ENCODE measurements at places on chromosomes 16 and 17.
A peak's percentile ranks its signal among the peaks of the same experiment; 100 is the strongest.

DNA sequence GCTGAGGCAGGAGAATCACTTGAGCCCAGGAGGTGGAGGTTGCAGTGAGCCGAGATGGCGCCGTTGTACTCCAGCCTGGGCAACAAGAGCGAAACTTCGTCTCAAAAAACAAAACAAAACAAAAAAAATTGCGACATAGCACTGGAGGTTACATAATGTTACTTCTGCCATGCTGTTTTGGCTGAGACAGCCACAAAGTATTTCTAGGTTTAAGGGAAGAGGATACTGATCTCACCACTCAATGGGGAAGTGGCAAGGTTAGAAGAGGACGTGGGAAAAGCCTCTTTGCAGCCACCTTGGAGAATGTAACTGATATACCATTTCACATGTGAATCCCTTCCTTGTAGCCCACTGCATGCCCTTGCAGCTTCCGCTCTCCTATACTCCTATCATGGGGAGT lies 131.2 kb upstream of the NLRP1 start:
- no peaks in the 10 kb centered on the region for H3K36me3 ChIP-seq
- peaks cover 28% of the 10 kb centered on the region for H3K27me3 ChIP-seq
- no peak for DNase-seq
- H3K27ac ChIP-seq, result no peak overlapping the region
- no peaks in the 10 kb centered on the region for H3K4me1 ChIP-seq
- H3K4me3 ChIP-seq, result no peak overlapping the region

DNA sequence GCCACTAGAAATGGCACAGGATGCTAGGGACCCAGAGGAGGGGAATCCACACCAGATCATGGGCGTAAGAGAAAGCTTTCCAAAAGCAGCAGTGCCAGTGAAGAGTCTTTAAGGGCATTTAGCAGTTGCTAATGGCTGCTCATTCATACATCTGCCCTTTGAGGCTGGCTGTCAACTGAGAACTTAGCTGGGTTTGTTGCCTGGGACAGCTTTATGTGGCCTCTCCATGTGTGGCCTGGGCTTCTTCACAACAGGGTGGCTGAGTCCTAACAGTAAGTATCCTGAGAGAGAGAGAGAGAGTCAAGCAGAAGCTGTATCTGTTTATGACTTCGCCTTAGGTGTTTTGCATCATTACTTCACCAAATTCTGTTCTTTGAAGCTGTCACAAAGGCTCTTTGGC lies 286.1 kb upstream of the KCNJ16 start:
- no peaks in the 10 kb centered on the region for H3K4me1 ChIP-seq
- no peaks in the 10 kb centered on the region for H3K27me3 ChIP-seq
- no peak overlapping the region for H3K27ac ChIP-seq

DNA sequence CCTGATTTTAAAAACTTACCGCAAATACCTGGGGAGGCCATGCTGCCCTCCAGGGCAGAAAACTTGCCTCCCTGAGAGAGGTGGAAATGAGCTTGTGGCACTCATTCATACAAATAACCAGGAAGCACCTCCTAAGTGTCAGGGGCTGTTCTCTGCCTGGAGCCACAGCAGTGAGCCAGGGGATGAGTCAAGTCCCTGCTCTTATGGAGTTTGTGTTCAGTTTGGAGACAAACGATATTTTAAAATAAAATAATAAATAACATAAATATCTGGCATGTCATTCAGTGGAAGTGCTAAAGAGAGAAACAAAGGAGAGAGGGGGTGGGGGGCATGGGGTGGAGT lies 313.8 kb downstream of the C16orf95 start:
- no peaks in the 10 kb centered on the region for H3K36me3 ChIP-seq
- H3K4me1 ChIP-seq, result no peaks in the 10 kb centered on the region
- no peak overlapping the region for H3K4me3 ChIP-seq
- no peak for DNase-seq

- H3K27ac ChIP-seq, result peak overlapping the region; percentile 47
- no peaks in the 10 kb centered on the region for H3K27me3 ChIP-seq
- no peak for DNase-seq
- H3K36me3 ChIP-seq, result peaks cover 47% of the 10 kb centered on the region
- peak overlapping the region; percentile 53 for H3K4me3 ChIP-seq
Measured at GRCh38 chr16:89482817-89483205, 7.5 kb downstream of the ANKRD11 start.

DNA sequence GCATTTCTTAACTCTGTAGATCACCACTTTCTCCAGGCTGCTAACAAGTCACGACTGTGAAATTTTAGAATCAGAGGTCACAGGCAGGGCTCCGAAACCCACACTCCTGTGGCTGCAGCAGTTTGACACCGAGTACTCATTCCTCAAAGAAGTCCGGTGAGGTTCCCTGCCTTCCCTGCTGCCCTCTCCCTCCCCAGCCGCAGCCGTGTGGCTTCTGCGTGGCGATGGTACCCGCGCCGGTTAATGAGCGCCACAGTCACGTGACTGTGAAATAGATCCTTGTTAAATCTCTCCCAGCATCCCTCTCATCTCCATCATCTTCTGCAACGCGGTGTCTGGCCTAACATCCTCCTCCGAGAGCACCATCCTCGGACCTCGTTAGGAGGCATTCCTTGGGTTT lies 65.2 kb upstream of the ENDOV start:
- H3K36me3 ChIP-seq, result peaks cover 69% of the 10 kb centered on the region
- DNase-seq, result no peak
- H3K4me3 ChIP-seq, result no peak overlapping the region
- H3K27me3 ChIP-seq, result no peaks in the 10 kb centered on the region
- H3K4me1 ChIP-seq, result peaks cover 16% of the 10 kb centered on the region

GRCh38 chr17:14044702-14045101 lies 24.6 kb upstream of the COX10 start:
- no peak overlapping the region for H3K27ac ChIP-seq
- H3K36me3 ChIP-seq, result peaks cover 13% of the 10 kb centered on the region
- peaks cover 11% of the 10 kb centered on the region for H3K4me1 ChIP-seq
- no peaks in the 10 kb centered on the region for H3K27me3 ChIP-seq
- H3K4me3 ChIP-seq, result no peak overlapping the region

DNA sequence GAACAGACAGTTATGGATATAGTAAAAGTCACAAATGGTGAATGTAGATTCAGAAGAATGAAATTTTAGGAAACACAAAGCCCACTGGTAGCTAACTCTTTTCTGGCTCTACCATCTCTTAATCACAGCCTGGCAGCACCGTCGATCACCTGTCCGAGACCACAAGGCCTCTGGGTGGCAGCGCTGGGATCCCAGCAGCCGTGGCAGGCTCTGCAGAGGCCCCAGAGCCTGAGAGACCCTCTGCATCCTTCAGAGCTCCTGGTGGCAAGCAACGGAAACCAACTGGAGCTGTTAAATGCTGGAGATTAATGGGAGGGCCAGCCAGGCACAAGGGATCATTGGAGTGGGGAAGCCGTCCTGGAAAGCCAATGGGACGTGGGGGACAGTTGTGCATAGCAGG lies 26.3 kb downstream of the LAT start:
- no peak overlapping the region for H3K4me3 ChIP-seq
- H3K27me3 ChIP-seq, result no peaks in the 10 kb centered on the region
- H3K36me3 ChIP-seq, result peaks cover 2% of the 10 kb centered on the region
- no peak for DNase-seq

DNA sequence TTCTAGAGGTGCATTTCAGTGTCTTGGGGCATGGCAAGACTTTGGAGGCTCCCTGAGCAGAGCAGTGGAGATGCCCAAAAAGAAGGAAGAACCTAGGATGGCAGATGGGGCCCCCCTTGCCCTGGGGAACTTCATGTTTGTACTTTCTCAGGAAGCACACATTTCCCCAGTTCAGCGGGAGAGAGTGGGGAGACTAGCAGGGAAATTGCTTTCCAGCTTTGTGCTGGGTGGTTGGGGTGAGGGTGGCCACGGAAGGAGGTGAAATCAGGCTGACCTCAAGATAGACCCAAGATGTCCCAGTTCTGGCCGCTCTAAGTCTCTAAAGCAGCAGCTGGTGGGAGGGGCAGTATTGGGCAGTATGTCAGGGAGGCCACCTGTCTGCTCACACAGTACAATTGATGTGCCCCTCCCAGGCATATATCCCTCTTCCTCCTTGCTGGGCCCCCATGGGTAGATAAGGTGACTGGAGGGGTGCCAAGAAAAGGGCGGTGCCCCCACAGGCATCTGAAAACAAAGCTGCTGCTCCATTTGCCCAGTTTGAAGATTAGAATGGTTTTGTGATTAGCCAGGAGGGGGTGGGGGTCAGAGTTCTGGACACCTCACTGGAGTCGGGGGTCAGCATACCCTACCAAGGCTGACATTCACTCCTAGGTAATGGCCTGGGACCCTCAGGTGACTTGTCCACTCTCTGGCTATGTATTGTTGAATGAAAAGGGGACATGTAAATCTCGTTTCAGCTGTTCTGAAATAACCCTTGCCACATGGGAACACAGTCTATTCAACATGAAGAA lies 17.1 kb upstream of the NAGLU start:
- peaks cover 8% of the 10 kb centered on the region for H3K36me3 ChIP-seq
- peaks cover 3% of the 10 kb centered on the region for H3K27me3 ChIP-seq
- H3K4me1 ChIP-seq, result peaks cover 12% of the 10 kb centered on the region
- H3K27ac ChIP-seq, result no peak overlapping the region
- no peak for DNase-seq
